Mucosa of descending colon (tissue), 3 donors: ENCODE measurements at places on chromosomes 4 and X. TPM values are rescaled to one million over a fixed set of nuclear protein-coding genes. Genes with fewer than 3 reads are reported as not detected.
A peak's percentile ranks its signal among the peaks of the same experiment; 100 is the strongest.

GRCh38 chr4:15976456-15977447 lies 13.8 kb upstream of the FGFBP2 start:
- no peak for DNase-seq

DNA sequence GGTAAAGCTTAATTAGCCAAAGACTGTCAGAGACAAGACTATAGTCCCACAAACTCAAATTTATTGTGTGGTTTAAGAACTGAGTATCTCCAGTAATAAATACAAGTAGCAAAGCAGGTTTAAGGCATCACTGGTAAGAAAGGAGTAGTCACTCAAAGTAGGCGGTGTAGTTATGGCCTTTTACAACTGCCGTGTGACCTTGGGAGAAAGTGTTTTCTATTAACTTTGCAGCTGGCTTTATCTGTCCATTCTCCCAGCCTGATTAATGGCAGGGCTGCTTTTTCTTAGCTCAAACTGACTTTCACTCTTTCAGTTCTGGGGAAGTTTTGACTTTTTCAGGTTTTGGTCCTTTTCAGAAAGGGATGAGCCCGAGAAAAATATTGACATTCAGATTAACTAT lies 7.4 kb upstream of the PAK3 start:
- DNase-seq, result no peak

TMEM150C gene
- total RNA-seq, result 1.6 TPM

TRIM61 gene
- not detected for total RNA-seq

GRCh38 chrX:86148024-86148511 lies at the start of gene DACH2:
DACH2 (plus strand) TSS chrX:86148451.
- peak; percentile 60 for DNase-seq

NPFFR2 gene
- not detected for total RNA-seq

FDCSP gene
- total RNA-seq, result not detected

- no peak for DNase-seq
These were observed 62.8 kb downstream of the CCSER1 start for GRCh38 chr4:90189946-90190345.

DNA sequence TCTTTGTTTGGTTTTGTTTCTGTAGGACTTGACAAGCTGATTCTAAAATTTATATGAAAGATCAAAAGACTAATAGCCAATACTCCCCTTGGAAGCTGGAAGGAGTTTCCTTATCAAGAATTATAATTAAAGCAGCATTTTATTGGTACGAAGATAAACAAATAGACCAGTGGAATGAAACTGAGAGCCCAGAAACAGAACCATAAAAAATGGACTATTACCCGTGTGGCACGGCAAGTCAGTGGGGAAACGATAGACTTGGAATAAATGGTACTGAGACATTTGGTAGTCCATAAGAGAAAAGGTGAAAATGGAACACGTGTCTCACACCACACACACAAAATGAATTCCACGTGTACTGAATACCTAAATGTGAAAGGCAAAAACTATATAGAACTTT lies 42.4 kb upstream of the CEP135 start:
- DNase-seq, result no peak

DNA sequence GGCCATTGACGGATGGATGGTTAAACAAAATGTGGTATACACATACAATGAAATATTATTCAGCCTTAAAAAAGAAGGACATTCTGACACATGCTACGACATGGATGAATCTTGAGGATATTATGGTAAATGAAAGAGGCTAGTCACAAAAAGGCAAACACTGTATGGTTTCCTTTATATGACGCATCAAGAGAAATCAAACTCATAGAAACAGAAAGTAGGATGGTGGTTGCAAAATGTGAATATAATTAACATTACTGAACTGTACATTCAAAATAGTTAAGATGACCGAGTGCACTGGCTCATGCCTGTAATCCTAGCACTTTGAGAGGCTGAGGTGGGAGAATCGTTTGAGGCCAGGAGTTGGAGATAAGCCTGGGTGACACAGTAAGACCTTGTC lies 9.5 kb upstream of the CASK start:
- DNase-seq, result no peak

DNA sequence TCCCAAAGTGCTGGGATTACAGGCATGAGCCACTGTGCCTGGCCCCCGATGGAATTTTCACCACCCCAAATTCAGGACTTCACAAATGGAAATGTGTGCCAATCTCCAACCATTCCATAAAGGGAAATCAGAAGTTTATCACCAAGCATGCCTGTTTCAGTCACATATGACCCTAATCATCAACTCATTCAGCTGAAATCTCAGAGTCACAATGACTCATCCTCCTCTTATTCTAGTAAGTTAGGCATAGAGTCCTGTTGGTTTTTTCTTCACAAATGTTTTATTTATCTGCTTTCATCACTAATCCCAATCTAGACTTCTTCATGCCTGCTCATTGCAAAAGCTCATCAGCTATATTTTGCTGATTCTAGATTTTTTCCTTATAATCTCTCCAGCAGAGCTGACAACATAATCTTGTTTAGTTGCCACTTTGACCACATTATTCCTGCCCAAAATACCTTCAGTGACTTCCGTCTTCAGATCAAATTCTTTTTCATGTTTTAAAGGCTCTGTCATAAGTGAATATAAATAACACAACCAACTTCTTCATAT lies 83.3 kb downstream of the SLC7A11 start:
- DNase-seq, result no peak

UCP1 gene
- not detected for total RNA-seq

DNA sequence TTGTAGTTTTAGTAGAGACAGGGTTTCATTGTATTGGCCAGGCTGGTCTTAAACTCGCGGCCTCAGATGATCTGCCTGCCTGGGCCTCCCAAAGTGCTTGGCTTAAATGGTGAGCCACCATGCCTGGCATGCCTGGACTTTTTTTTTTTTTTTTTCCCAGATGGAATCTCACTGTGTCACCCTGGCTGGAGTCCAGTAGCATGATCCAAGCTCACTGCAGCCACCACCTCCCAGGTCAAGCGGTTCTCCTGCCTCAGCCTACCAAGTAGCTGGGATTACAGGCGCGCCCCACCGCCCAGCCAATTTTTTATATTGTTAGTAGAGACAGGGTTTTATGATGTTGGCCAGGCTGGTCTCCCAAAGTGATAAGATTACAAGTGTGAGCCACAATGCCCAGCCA lies 8.4 kb downstream of the UBE2K start:
- DNase-seq, result peak; percentile 42

DNA sequence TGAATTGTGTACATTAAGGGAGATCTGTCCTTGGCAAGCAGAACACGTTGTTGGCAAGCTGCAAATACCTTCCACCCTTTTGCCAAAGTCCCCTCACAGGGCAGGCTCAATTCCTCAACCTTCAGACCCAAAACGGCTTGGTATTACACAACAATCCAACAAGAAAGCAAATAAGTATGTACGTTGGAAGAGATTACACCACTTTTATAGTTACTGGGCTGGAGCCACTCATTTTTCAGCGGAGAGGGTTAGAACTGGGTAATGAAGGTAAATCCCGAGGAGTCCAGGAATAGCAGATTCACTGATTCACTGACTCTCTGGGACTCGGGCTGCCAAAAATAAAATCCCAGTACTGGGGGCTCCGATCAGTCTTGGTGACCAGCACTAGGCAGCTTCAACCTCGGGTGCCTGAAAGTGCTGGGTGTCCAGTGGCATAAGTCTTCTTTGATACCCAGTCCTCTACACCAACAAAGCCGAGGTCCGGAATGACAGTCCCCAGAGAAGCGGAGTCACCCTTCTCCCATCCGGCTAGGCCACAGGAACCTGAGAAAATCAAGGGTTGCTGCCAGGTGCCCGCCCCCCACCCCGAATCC lies 587 bp downstream of the TIMM8A start:
- DNase-seq, result no peak
